ENCODE measurements at places on chromosomes 6 and 20.

DNA sequence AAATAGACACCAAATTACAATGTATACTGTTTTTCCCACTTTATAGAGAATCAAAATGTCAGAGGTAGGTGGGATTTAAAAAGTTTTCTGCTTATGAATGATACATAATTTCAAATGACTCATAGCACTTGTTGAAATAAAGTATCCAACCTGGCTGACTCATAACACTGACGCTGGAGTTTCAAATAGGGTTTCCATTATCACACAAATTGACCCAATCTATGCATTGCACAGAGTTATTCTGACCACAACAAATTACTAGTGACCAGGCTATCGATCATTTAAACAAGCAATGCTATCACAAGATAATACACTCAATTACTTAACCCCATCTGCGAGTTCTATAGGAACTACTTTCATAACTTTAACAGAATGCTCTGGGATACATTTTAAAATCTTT lies 31.9 kb upstream of the PRELID3B start:
- DNase-seq = no peak

DNA sequence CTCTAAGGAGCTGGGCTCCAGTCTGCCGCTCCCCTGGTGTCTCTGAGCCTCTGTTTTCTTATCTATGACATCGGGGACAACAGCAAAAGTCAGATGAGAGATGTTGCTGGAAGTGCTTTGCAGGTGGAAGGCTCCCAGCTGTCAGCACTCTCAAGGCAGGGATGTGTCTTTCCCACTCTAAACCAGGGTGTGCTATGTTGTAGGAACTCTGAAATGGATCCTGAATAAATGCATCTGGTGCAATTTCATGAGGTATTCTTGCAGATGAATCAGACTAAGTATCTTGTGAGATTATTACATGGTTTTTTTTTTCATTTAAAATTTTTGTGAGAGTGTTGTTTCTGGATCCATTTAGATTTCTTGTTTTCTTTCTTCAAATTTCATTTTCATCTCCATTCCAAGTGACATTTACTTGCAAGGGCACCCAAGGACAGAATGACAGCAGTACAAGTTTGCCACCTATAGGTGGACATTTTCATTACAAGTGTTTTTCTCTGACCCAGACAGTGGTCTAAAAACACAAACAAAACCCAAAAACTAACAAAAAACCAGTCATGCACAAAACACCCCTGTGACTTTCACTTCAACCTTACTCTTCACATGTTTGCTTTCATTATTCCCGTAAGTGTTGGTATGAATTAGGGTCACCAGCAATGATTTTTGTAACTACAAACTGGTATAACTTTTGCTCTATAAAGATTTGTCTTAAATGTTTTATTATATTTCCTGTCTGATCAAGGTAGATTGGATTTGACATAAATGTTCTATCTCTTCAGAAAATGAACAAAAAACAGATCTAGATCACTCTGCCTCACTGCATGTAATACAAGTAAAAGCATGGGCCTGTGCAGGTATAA lies 14.7 kb upstream of the SIM1 start:
- DNase-seq = peak; percentile 67

- DNase-seq = peak; percentile 9
These were observed 683.3 kb downstream of the QKI start for GRCh38 chr6:164097551-164098398.

DNA sequence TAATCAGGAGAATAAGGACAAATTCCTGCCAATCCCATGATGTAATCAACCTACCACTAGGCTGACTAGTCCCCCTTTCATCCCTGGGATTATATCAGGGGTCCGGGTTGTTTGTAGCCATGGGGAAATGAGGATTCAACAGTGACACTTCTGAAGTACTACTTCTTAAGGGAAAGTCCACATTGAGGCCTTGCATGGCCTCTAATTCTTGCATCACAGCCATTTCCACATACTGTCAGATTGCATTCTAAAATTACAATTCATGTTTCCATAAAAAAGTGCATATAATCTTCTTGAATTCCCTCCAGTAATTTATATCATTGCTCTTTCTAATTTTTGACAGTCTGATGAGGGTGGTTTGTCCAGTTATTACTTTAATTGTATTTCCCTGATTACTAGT lies 184.2 kb downstream of the PHF3 start:
- peak; percentile 18 for DNase-seq

GRCh38 chr6:131125431-131125830 lies 9.8 kb upstream of the AKAP7 start:
- no peak for DNase-seq

- no peak for DNase-seq
These were observed 2.1 kb upstream of the ERGIC3 start for GRCh38 chr20:35539756-35540212.

GRCh38 chr6:87322304-87323212 lies at the start of gene SMIM8:
Gene SMIM8 (plus strand): TSS chr6:87322588. CDS start chr6:87337032, 14,444 bp downstream.
- DNase-seq = peak; percentile 86

- DNase-seq = no peak
These were observed 2.4 kb upstream of the GLYATL3 start for GRCh38 chr6:49497304-49497703.

- no peak for DNase-seq
These were observed 664.8 kb upstream of the MMS22L start for GRCh38 chr6:97947841-97948240.

GRCh38 chr20:2507464-2507863 lies 1.3 kb downstream of the ZNF343 start:
- peak; percentile 29 for DNase-seq

DNA sequence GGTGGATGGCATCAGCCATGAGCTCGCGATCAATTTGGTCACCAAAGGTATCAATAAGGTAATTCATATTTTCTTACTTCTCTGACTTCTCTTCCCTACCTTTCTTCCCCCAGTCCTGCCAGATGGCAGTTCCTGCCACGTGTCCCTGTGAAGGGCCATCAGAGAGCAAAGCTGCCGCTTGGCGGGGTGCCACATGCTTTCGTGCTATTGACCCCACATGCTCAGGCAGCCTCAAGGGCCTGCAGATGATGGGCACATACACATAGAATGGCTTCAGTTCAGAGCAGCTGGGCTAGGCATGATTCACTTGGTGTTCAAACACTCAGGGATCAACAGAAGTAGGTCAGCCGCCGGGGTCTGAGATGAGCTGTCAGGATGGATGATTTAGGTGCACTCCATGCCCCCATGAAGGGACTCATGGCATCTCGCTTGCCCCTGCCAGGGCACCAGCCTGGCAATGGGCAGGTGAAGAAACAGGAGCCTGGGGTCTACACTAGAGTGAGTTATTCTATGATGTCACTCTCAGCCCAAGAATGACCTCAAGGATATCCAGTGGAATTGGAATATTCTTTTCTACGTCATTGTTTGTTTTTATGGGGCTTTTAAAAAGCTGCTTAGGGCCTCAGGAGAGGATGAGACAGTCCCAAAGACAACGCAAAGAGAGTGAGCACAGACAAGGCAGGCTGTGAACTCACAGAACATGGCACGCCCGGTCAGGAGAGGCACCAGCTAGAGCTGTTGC lies 25.5 kb downstream of the BANF2 start:
- no peak for DNase-seq

- no peak for DNase-seq
These were observed 93.9 kb upstream of the HDAC2 start for GRCh38 chr6:114064862-114065261.

- no peak for DNase-seq
These were observed 56.4 kb downstream of the ZMYND8 start for GRCh38 chr20:47300071-47300470.

GRCh38 chr6:96856856-96857255 lies 19.6 kb upstream of the GPR63 start:
- no peak for DNase-seq

GRCh38 chr6:44305200-44305725 lies 7.9 kb downstream of the AARS2 start:
- DNase-seq = no peak

DNA sequence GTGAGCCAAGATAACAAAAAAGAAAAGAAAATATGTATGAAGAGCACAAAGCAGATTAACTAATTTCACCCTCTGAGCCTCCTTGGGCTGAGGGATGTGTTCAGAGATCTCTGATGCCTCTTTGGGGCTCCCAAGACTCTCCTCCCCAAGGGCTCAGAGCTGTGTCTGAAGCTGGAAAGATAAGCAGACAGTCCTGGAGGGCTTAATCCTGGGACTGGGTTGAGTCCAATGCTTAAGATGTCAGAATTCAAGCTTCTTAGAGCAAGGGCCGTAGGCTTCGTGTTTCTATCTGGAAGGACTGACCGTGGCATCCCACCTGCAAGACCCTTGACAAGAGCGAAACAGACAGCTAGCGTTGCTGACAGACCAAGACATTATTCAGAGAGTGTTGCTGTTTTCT lies 229.0 kb downstream of the ZMYND8 start:
- DNase-seq = no peak

DNA sequence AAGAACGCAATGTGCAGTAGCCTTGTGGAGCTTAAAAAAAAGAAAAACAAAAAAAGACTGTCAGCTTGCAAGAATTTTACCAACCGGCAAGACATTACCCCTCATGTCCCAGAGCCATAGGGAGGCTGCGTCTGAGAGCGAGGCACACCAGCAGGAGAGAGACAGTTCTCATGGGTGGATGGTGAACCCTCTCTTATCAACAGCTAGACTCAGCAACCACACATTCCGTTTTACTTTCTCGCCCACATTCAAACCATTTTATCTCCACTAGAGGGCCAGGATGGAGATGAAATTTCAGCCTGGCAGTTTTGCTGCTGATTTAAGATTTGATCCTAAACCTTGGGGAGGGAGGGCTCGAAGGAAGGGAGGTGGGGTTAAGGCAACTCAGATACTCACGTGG lies 247.0 kb downstream of the ATXN1 start:
- peak; percentile 64 for DNase-seq

DNA sequence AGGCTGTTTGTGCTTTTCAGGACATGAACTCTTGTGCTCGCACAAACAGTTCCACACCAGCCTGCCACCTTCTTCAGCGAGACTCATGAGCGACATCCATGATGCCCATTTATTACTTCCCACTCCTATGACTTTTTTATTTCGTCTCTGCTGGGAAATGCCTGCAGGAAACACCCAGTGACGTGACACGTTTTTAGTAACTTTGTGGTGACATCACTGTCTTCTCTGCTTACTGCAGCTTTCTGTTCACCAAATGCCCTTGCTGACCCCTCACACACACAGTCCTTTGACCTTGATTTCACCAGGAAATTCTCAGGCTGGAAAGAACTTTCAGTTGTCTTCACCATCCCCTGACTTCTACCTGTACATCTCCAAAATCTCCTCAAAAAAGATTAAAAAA lies 8.9 kb downstream of the TRIM40 start:
- DNase-seq = no peak

- DNase-seq = no peak
These were observed 586.6 kb downstream of the KIF16B start for GRCh38 chr20:15986690-15987089.

GRCh38 chr6:72140795-72141194 lies 254.4 kb downstream of the RIMS1 start:
- DNase-seq = no peak

- peak; percentile 70 for DNase-seq
These were observed 90.2 kb downstream of the THBS2 start for GRCh38 chr6:169163411-169163901.

GRCh38 chr6:53134601-53135235 lies 13.9 kb downstream of the GCM1 start:
- DNase-seq = no peak

GRCh38 chr20:63409066-63409833 lies 48.1 kb upstream of the CHRNA4 start:
- no peak for DNase-seq

- DNase-seq = peak; percentile 9
These were observed 52.4 kb upstream of the LYRM2 start for GRCh38 chr6:89690944-89691324.

GRCh38 chr6:35260591-35261570 lies 1.3 kb downstream of the ZNF76 start:
- DNase-seq = no peak

DNA sequence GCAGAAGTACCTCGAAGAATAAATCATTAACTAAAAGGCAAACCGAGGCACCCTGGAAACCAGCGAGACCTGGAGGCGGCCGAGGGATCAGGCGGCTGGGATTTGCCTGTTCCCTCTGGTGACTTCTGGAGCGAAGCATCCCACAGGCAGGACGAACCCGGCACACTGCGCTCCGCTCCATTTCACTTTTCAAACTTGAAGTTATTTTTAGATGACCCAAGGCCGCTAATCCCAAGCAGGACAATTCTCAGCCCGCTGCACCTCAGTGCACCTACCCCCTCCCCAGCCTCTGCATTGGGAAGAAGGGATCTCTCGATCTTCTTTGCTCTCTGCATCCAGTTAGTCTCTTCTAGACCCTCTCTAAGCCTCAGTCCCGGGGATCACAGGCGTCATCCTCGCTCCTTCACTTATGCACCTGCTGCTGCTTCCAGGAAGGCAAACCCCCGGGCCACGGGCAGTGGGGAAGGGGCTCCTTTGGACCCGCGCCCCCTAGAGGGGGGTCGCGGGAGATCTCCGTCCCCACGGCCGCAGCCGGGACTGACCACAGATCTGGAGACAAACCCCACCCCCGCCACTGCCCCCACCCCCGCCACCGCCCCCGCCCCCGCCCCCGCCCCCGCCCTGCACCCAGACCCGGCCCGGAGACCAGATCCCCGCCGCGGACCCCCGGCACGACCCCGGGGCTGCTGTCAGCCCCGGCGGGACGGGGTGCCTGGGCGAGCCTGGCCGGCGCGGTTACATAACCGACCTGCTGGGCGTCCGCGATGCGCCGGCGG lies 636 bp downstream of the RCAN2 start:
- no peak for DNase-seq

DNA sequence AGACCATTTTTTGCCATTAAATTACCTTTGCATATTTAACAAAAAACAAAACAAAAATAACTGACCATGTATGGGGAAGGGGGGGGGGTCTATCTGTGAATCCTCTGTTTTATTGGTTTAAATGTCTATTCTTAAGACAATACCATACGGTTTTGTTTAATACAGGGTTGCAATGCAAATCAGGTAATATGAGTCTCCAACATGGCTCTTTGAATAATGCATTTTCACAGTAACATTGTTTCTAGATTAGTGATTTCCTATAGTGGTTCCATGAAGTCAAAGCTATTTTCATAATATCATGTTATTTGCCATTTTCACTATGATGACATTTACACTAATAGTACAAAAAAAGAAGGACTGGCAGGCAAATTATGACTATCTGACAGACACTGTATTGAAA lies 64.7 kb upstream of the LYRM2 start:
- DNase-seq = no peak

- DNase-seq = no peak
These were observed 76.5 kb downstream of the MBOAT1 start for GRCh38 chr6:20135677-20136268.

GRCh38 chr20:21272279-21272678 lies 30.9 kb upstream of the XRN2 start:
- no peak for DNase-seq

DNA sequence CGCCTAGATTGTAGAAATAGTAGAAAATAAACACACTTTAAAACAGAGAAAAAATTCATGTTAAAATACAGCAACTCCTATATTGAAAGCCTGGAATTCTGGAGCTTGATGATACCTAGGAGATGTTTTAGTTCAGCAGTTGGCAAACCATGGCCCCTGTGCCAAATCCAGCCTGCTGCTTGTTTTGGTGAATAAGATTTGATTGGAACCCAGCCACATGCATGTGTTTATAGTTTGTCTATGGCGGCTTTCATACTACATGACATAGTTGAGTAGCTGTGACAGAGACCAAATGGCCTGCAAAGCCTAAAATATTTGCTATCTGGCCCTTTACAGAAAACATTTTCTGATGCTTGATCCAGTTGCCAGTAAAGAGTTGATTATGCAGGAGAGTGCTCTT lies 57.2 kb downstream of the PAX1 start:
- no peak for DNase-seq
